ENCODE measurements at places on chromosomes 13 and 19.
A peak's percentile ranks its signal among the peaks of the same experiment; 100 is the strongest.

GRCh38 chr19:49664171-49665035 is 1.3 kb downstream of the IRF3 start:
- DNase-seq: peak; percentile 96

GRCh38 chr13:26941345-26942174 is 181.0 kb upstream of the GPR12 start:
- no peak for DNase-seq

DNA sequence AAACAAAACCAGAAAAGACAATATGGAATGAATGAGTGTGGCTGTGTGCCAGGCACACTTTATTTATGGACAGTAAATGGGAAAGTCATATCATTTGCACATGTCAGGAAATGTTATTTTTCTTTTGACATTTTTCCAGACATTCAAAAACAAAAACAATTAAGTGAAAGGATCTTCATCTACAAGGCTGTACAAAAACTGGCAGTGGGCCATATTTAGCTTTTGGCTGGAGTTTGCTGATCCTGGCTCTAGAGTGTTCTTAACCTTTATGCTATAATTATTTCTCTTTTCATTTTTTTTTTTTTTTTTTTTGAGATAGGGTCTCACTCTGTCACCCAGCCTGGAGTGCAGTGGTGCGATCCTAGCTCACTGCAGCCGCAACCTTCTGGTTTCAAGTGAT is 6.5 kb upstream of the TNFSF9 start:
- DNase-seq: no peak

DNA sequence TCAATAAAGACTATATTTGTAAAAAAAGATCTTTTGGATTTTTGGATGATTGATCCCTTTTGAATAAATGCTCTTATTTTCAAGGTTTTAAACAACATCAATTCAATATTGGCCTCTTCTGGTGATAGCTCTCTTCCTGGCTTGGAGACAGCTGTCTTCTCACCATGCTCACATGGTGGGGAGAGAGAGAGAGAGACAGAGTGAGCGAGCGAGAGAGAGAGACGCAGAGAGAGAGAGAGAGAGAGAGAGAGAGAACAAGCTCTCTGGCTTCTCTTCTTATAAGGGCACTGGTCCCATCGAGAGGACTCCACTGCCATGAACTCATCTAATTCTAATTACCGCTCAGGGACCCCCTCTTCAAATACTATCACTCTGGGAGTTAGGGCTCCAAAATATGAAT is 32.1 kb upstream of the FARP1 start:
- DNase-seq: no peak

DNA sequence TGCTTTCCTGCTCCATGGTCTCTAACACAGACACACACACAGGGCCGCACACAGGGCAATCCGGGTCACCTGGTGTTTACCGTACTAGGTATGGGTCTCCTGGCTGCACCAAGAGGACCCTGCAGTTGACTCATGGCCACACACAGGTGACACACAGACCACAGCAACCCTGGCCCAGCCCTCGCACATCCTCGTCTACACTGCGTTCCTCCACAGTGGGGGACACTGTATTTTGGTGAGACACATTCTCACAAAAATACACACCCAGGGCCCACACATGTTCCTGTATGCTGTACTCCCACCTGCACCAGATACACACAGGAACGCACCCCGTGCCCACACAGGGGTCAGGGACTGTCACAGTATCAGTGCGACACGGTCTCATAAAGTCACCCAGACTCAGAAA is 12.8 kb downstream of the PDE4A start:
- DNase-seq: no peak

DNA sequence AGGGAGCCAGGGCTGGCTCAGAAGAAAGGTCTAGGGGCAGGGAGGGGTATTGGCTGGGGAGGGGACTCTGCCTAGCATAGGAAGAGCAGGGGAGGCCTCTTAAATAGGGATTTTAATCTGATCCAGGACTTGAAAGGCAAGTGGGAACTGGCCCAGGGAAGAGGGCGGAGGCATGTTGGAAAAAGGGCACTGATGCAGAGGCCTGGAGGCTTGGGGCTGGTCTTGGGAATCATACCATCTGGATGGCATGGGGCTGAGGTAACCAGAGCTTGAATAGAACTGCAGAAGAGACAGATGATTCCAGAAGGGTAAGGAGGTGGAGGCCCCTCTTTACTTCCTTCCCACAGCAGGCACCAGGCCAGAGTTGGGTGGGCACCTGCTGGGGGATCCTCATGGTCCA is 29.1 kb downstream of the CERS4 start:
- DNase-seq: no peak

GRCh38 chr13:28705461-28706083 is 13.2 kb downstream of the SLC46A3 start:
- DNase-seq: no peak
